Stimulated activated CD4-positive, alpha-beta T cell treated with anti-CD3 and anti-CD28 coated beads, TNF-alpha, amount 100 ng/mL, for 24 hours (primary cell): ENCODE measurements at places on chromosomes 5 and 9.
A peak's percentile ranks its signal among the peaks of the same experiment; 100 is the strongest.

- DNase-seq, result no peak
These were observed 36.3 kb upstream of the RLN1 start for GRCh38 chr9:5375790-5376477.

DNA sequence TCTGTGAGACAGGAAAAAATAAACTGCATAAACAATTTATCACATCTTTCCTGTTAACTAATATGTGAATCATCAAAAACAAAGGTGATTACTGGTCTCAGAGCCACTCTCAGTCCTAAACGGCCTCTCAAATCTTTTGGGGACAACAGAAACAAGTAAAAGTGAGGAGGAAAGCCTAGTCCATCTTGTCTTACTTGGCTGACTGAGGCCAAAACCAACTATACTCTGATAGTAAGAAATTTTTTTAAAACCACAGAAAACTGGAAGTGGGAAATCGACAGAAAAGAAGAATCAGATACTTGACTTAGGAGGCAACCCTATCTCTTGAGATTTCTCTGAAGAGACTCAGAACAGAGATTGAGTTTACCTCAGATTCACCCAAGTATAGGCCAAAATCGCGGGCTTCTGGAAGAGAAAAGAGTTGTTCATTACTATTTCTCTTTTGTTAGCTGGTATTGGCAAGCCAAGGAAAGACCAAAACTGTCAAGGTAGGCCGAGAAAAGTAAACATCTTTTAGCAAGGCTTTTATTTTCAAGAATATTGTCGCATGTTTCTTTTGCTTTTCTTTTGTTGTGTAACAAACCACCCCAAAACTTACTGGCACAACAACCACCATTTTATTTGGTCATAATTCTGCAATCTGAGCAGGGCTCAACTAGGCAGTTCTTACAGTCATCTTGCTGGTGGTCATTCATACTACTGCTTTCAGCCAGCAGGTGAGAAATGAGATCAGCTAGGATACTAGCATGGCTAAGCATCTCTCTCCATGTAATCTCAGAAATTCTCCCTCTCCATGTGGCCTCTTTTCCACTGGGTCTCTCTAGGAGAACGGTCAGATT, 46.1 kb downstream of the RFX3 start:
- DNase-seq, result no peak

DNA sequence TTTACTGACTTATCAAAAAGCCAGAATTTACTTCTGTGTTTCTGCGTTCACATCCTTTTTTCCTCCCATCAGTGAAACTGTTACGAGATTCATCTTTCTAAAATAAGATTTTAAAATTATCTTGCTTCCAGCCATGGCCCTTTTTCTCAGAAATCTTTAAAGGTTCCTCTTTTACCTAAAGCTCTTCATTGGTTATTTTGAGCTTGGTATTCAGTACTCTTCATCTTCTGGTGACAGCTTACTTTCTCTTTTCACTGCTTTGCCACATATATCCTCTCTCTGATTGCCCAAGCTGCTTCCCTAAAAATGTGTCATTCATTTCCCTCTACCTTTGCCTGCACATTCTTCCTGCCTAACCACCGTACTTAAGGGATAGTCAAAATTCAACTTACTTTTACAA, 32.3 kb downstream of the TGFBR1 start:
- no peak for DNase-seq

DNA sequence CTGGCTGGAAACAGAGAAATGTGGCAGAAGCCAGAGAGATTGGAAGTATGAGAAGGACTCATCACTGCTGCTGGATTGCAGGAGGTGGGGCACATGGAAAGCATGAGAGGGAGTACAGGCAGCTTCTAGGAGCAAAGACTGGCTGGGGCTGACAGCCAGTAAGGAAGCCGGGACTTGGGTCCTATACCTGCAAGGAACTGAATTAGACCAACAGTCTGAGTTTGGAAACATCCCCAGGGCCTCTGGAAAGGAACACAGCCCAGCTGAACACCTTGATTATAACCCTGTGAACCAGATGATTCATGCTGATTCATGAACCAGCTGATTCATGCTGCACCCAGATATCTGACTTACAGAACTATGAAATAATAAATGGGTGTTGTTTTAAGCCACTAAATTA, 93.4 kb downstream of the OSTF1 start:
- DNase-seq, result no peak

DNA sequence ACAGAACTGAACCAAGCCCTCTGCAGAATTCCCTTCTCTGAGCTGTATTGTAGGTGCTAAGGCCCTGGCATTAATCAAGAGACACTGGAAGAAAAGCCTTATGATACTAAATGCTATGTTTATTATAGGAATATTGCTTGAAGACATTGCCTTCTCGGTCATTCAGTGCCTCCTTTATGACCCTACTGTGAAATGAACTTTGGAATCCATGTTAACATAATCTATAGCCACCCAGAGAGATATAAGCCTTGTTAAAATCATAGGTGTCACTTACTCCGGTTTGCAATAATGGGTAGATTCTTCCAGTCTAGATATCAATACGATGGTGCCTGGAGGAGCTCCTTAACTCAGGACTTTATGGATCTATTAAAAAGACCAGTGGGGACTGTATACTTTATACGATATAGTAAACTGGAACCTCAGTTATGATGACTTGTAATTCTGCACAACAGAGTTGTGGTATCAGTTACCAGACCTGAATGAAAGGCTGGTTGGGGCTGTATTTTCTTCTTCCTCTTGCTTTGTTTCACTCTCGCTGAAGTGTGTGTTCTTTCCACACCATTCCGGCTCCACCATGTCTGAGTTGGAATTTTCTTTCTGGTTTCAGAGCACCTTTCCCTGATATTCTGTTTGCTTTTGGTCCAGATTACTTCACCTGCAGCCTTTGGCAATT, 154.5 kb downstream of the DROSHA start:
- DNase-seq, result no peak

GRCh38 chr5:133992429-133993155, 12.2 kb downstream of the VDAC1 start:
- no peak for DNase-seq

DNA sequence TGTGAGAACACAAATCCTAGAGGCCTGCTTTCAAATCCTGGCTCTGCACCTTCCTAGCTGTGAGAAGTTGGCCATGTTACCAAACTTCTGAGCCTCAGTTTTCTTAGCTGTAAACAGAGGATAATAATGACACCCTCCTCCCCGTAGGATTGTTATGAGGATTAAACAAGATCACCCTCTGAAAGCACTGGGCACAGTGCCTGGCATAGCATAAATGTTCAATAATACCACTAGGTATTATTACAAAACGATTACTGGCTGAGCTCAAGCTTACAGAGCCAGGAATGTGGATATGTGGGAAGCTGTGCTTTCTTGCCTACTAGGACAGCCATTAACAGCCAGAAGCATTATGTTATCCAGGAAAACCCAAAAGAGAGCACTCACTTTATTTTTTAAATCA, 30.8 kb upstream of the POU4F3 start:
- no peak for DNase-seq

DNA sequence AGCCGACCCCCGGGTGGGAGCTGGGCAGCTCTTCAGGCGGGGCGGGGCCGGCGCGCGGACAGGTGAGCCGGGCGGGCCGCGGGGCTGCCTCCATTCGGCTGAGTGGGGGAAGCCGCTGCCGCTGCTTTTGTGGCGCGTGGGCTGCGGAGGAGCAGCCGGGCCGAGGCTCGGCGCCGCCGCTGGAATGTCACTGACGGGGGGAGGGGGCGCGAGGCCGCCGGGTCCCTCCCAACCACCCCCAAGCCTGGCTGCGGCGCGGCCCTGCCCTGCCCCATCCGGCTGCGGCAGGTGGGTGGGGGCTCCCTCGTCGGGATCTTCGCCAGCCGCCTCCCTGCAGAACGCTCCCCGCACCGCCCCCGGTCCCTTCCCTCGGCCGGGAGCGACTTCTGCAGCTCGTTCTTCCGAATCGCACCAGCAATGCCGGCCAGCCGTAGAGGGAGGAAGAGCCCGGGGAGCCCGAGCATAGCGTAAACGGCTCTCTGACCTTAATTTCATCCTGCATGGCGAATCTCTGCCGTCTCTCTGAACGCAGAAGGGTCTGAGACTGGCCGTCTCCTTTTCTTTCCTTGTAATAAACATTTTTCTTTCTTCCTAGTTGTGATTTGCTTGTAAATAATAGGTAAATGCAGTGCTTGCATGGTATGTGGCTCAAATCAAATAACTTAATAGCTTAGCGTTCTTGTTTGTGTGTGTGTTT, 505 bp downstream of the SPTAN1 start:
- peak; percentile 60 for DNase-seq

DNA sequence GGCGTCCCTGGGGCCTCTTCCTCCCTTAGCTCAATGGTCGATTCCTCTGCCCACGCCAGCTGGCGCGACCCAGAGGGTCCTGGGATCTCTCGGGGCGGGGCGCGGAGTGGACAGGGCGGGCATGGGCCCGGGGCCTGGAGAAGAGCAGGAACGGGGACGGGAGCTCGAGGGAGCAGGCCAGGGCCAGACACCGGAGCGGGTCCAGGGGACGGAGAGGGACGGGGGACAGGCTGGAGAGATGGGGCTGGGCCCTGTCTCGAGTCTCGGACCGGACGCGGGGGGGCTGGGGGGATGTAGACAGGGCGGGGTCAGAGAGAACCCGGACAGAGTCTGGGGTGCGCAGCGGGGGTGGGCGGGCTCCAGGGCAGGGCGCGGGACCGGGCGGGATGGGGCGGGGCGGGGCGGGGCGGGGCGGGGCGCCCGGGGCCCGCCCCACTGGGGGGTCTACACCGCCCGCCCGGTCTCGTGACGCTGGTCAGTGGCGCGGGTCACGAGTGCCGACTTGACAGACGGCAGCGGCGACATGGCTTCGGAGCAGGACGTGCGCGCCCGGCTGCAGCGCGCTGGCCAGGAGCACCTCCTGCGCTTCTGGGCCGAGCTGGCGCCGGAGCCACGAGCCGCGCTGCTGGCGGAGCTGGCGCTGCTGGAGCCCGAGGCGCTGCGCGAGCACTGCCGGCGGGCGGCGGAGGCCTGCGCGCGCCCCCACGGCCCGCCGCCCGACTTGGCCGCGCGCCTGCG, at the start of gene UAP1L1:
Gene UAP1L1, plus strand, starts transcription at position 508 of the 738 bp plus-strand sequence. Its CDS starts 16 bp downstream, at position 524.
- DNase-seq, result peak; percentile 21

- DNase-seq, result no peak
These were observed 1358.4 kb downstream of the EFNA5 start for GRCh38 chr5:106312360-106312759.

- DNase-seq, result no peak
These were observed 663.9 kb upstream of the RGMB start for GRCh38 chr5:98109561-98110006.

DNA sequence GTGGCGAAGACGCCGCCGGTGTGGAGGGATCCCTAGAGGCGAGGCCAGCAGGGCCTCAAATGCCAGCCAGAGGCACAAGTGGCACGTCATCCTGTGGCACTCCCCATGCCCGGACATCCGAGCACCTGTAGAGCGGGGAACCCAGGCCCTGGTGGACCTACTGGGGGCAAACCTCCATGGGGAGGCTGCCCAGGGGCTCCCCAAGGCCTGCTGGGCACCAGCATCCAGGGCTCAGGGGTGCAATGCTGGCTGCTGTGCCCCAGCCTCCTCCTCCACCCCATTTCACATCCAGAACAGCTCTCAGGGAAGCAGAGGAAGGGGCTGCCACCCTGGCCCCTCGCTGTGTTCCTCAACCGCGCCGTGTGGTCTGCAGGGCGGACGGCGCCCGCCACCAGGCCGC, 43.5 kb downstream of the HK3 start:
- no peak for DNase-seq

DNA sequence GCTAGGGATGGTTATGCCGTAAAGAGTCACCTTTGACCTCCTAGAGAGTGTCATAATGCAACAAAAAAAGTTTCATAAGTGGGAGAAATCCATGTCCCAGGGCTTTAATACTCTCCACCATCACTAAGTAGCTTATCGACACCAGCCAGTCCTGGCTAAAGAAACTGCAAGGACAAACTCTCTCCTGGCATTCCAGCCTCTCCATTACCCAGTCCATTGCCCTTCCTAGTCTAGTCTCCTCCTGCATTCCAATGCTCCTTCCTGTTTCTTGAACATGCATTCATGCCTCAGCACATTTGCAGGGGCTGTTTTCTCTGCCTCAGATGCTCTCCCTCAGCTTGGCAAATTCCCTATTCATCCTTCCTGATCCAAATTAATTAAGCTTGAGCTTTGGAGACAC, 364.1 kb downstream of the BRINP1 start:
- DNase-seq, result no peak

GRCh38 chr5:87300744-87301143, 33.1 kb downstream of the RASA1 start:
- peak; percentile 18 for DNase-seq

DNA sequence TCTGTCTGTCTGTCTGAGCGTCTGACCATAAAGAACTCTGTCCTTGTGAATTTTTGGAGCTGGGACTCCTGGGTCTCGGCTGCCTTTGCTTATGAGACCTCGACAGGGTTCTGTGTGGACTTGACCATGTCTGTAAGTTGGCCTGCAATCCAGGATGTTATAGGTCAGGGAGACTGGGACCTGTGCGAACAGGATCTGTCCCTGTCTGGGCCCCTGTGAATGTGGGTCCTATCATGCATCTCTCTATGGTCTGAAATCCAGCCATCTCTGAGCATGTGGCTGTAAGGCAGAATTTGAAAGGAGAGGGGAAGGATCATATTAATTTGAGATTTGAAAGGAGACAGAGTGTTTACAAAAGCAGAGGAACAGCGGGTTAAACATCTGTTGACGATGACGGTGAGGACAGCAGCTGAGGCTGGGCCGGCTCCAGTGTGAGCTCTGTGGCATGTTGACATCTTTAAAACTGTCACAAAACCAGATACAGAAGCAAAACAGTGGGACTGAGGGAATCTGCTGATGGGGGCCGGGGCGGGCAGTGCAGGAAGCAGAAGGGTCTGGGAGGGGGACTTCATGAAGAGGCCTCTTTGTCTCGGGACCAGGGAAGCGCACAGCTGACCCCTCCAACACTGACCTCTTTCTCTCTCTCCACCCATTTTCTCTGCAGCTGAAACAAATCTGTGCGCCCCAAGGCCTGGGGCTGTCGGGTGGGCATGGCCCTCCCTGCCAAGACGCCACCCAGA, 19.1 kb upstream of the MVB12B start:
- no peak for DNase-seq

DNA sequence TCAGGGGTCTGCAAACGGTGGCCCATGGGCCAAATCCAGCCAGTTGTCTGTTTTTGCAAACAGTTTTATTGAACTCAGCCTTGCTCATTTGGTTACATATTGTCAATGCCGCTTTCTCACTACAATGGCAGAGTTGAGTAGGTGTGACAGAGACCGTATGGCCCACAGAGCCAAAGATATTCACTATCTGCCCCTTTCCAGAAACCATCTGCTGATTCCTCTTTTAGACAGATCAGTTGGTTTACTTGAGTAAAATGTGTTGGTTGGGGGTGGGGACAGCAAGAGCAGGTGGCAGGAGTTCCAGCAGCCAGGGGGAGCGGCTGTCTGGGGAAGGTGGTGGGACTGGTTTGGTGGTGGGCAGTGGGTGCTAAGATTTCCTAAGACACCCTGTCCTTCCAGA, 54.8 kb downstream of the COL27A1 start:
- DNase-seq, result no peak

DNA sequence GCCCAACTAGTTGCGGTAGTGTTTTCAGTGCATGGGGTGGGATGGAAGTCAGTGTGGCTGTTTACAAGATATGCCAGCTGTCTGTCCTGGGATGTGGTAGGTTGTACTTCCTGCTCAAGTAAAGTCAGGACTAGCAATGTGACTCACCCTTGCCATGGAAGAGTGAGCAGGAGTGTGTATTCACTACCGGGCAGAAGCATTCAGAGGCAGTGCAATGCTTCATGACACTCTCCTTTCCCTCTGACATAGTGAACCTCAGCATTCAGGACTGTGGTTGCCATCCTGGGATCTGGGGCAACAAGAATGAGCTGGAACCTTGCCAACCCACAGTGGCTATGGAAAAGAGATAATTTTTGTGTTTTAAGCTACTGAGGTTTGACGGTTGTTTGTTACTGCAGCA, 68.9 kb downstream of the BOD1 start:
- DNase-seq, result no peak

- no peak for DNase-seq
These were observed 195.5 kb downstream of the MEF2C start for GRCh38 chr5:88687373-88687911.

- DNase-seq, result no peak
These were observed 44.6 kb upstream of the GLDC start for GRCh38 chr9:6689893-6690674.
